ENCODE measurements at places on chromosomes 3 and 15. TPM values are rescaled to one million over a fixed set of nuclear protein-coding genes. Genes with fewer than 3 reads are reported as not detected.

GRCh38 chr3:115986555-115987207 lies 363.4 kb downstream of the GAP43 start:
- DNase-seq = peak; percentile 9

GRCh38 chr3:191985691-191986090 lies 524.7 kb downstream of the PYDC2 start:
- no peak for DNase-seq

Gene EFCC1
- total RNA-seq = 0.27 TPM

Gene ROPN1
- not detected for total RNA-seq

Gene COL8A1
- total RNA-seq = 24.3 TPM

All from H4 (cell line).